A375 (cell line): ENCODE measurements at places on chromosomes 1 and 21. TPM values are rescaled to one million over a fixed set of nuclear protein-coding genes. Genes with fewer than 3 reads are reported as not detected.

PTGER3 gene
- total RNA-seq: 0.04 TPM in 1 of 2 replicates, not detected in the other

CAPZA1 gene
- total RNA-seq: 168 and 211 TPM in 2 replicates

TARBP1 gene
- 18.4 and 23.8 TPM in 2 replicates for total RNA-seq

GREM2 gene
- total RNA-seq: not detected in 2 replicates

KCNN3 gene
- total RNA-seq: 0.74 and 1.3 TPM in 2 replicates

SH2D1B gene
- 3.0 TPM in 2 replicates for total RNA-seq

ELOA gene
- total RNA-seq: 66.5 and 70.1 TPM in 2 replicates

LIPI gene
- total RNA-seq: not detected in 2 replicates

C8A gene
- total RNA-seq: not detected in 2 replicates

HPDL gene
- 20.7 and 25.0 TPM in 2 replicates for total RNA-seq

AVPR1B gene
- total RNA-seq: not detected in 2 replicates

MAB21L3 gene
- total RNA-seq: 0.04 and 0.19 TPM in 2 replicates

BNIPL gene
- 0.30 and 2.2 TPM in 2 replicates for total RNA-seq

TRNP1 gene
- 49.2 and 52.2 TPM in 2 replicates for total RNA-seq

AGO1 gene
- 33.5 and 37.9 TPM in 2 replicates for total RNA-seq

MYCL gene
- total RNA-seq: 1.6 and 2.5 TPM in 2 replicates

GNAT2 gene
- total RNA-seq: 0.34 TPM in 1 of 2 replicates, not detected in the other

CAMK2N1 gene
- 6.0 and 7.2 TPM in 2 replicates for total RNA-seq

TRIM67 gene
- under 0.01 TPM in 1 of 2 replicates, not detected in the other for total RNA-seq

NBPF20 gene
- 3.4 and 4.2 TPM in 2 replicates for total RNA-seq

RNU1-2 gene
- total RNA-seq: under 0.01 TPM in 2 replicates

FCN3 gene
- not detected in 2 replicates for total RNA-seq

KRTAP19-1 gene
- total RNA-seq: not detected in 2 replicates

EFNA3 gene
- 2.5 and 3.0 TPM in 2 replicates for total RNA-seq

FALEC gene
- total RNA-seq: 2.6 TPM in 1 of 2 replicates, not detected in the other

LRRC52 gene
- total RNA-seq: not detected in 2 replicates

SLC44A5 gene
- total RNA-seq: 0.50 and 1.4 TPM in 2 replicates

RBM11 gene
- 0.05 and 0.68 TPM in 2 replicates for total RNA-seq

APCS gene
- not detected in 2 replicates for total RNA-seq

LCE2C gene
- not detected in 2 replicates for total RNA-seq

KCNC4 gene
- total RNA-seq: 1.5 and 2.6 TPM in 2 replicates

RASSF5 gene
- 1.1 and 2.3 TPM in 2 replicates for total RNA-seq

MXRA8 gene
- 0.77 TPM in 1 of 2 replicates, not detected in the other for total RNA-seq

PLA2G2D gene
- not detected in 2 replicates for total RNA-seq

TEX38 gene
- not detected in 2 replicates for total RNA-seq

SIM2 gene
- total RNA-seq: 0.19 and 0.23 TPM in 2 replicates

NTNG1 gene
- total RNA-seq: 4.6 and 4.9 TPM in 2 replicates

OR14K1 gene
- total RNA-seq: not detected in 2 replicates

OR10J1 gene
- not detected in 2 replicates for total RNA-seq

MEAF6 gene
- total RNA-seq: 100 and 101 TPM in 2 replicates

TEKT2 gene
- total RNA-seq: 0.45 TPM in 1 of 2 replicates, not detected in the other

FHAD1 gene
- 0.16 and 0.30 TPM in 2 replicates for total RNA-seq

HTR6 gene
- 0.15 and 0.27 TPM in 2 replicates for total RNA-seq

MTMR11 gene
- total RNA-seq: 4.0 and 4.6 TPM in 2 replicates
